Germinal center (tissue), 1 donor: ENCODE measurements at places on chromosomes 13 and 19.
A peak's percentile ranks its signal among the peaks of the same experiment; 100 is the strongest.

- no peak for DNase-seq
Measured at GRCh38 chr19:656751-657559, 6.1 kb downstream of the RNF126 start.

DNA sequence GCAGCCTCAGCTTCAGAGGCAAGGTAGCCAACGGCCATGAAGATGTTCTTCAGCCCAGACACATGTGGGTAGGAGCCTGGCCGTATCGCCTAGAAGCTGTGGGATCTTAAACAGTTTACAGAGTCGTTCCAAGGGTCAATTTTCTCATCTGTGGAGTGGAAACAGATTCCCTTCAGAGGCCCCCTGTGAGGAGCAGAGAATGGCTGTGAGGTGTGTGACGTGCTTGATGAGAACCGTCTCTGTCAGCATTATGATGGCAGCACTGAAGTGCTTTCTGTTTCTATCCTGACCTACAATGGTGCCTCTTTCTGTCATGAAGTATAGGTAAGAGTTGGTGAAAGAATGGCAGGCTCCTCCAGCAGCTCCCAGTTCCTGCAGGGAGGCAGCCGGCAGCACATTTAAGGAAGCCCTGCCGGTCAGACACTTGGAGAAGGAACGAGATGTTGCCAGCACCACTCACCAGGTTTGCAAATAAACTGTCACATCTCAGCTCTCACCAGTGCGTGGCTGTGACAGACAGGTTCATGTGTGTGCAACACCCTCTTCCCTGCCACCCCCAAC, 277.3 kb downstream of the FOXO1 start:
- DNase-seq, result peak; percentile 37

GRCh38 chr13:112602189-112602588, 14.2 kb upstream of the TUBGCP3 start:
- DNase-seq, result no peak

- no peak for DNase-seq
Measured at GRCh38 chr13:110665491-110666254, 40.2 kb downstream of the CARS2 start.

DNA sequence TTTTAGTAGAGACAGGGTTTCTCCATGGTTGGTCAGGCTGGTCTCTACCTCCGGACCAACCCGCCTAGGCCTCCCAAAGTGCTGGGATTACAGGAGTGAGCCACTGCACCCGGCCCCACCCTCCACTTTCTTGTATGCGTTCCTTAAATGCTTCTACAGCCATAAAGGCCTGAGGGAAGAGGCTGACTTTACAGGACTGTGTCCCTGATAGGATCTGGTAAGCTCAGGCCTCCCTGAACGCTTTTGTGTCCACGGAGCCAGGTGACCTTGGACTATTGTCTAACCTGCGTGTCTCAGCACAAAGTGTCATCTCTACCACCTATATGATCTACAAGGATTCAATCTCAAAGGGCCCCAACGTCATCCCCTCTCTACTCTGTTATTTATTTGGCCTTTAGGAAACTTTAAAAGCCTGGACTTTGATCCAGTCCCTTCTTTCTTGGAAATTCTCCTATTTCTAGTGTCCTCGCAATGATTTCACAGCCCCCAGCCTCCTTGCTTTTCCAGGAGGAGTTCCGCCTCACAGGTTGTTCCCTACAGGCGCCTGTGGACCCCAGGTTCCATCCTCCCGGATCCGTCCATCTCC, 701 bp downstream of the ZNF552 start:
- DNase-seq, result no peak

GRCh38 chr19:38658462-38659306, 11.2 kb downstream of the ACTN4 start:
- DNase-seq, result no peak

DNA sequence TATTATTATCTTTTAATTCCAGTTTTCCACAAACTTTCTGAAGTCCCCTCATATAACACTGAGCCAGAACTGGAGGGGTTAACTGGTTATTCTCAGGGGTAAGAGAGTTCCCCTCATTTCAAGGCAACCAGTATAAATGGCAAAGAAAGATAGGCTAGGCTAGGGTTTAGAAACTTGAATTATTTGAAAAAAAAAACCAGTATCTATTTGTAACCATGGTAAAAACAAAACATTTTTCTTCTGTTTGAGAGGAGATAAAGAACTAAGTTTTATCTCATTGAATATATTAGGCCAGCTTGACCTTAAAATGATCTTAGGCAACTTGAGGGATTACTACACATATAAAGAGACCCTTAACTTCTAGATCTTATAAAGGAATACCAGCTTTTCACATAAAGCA, 19.6 kb downstream of the SUPT20H start:
- no peak for DNase-seq

- no peak for DNase-seq
Measured at GRCh38 chr13:44667943-44668342, 91.8 kb upstream of the TSC22D1 start.

- no peak for DNase-seq
Measured at GRCh38 chr13:95541308-95541707, 11.2 kb upstream of the CLDN10 start.

DNA sequence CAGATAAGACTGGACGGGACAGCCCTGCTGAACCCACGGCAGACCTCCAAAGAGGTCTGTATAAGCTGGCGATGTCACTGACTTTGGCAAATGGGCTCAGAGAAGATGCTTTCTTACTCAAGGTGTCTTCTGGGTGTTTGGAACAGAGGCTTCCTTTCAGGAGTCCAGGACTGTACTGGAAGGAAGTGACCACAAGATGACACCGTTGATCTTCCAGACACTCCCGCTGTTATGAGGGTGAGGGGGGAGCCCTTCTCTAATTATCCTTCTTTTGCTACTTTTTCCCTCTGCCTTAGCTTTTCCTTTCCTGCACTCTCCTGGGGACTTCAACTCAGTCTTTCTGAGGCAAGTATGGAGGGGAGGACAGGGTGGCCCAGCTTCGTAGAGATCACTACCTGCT, 65.2 kb upstream of the ZNF599 start:
- no peak for DNase-seq

DNA sequence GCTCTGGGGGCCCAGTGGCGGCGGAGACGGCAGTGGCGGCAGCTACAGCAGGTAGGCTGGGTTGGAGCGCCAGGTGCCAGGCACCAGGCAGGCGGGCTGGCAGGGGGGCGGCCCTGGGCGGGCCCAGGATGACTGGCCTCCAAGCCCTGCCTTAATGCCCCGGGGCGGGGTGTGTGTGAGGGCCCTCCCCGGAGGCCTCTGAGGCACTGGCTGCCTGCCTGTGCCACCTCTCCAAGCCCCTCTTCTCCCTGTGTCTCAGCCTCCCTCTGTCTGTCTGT, at the start of gene KLK11:
TSS of gene KLK11 (minus strand) at position 63 of the 278 bp plus-strand sequence. CDS start 985 bp downstream, outside the sequence.
- DNase-seq, result no peak

GRCh38 chr19:18429717-18430416, 8.1 kb downstream of the ISYNA1 start:
- DNase-seq, result no peak

GRCh38 chr13:44758630-44759383, 182.7 kb upstream of the TSC22D1 start:
- DNase-seq, result no peak

GRCh38 chr13:96728463-96728862, 265.8 kb downstream of the OXGR1 start:
- DNase-seq, result no peak

GRCh38 chr13:35851881-35852280, 279.3 kb downstream of the DCLK1 start:
- DNase-seq, result no peak

- DNase-seq, result no peak
Measured at GRCh38 chr13:75995966-75996365, 359.8 kb downstream of the LMO7 start.

- no peak for DNase-seq
Measured at GRCh38 chr19:57829316-57829715, 783 bp upstream of the ZNF587B start.

- no peak for DNase-seq
Measured at GRCh38 chr13:110985541-110985940, 70.7 kb upstream of the ANKRD10 start.

DNA sequence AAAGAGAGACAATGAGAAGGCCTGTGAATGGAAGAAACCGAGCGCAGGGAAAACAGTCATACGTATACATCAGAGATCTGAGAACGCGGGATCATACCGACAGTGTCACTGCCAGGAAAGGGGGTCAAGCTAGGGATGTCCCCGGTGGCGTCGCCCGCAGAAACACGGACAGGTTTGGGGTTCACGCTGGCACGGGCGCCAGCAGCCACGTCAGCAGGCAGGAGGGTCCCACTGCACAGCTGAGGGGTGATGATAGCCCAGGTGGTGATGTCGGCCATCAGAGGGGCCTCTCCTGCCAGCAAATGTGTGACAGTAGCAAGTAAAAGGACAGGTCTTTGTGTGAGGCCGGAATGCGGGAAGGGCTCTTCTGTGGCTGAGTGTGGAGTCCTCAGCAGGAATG, 3.4 kb upstream of the ZNF229 start:
- DNase-seq, result no peak

GRCh38 chr19:51462276-51462675, 4.0 kb upstream of the SIGLEC8 start:
- DNase-seq, result no peak

DNA sequence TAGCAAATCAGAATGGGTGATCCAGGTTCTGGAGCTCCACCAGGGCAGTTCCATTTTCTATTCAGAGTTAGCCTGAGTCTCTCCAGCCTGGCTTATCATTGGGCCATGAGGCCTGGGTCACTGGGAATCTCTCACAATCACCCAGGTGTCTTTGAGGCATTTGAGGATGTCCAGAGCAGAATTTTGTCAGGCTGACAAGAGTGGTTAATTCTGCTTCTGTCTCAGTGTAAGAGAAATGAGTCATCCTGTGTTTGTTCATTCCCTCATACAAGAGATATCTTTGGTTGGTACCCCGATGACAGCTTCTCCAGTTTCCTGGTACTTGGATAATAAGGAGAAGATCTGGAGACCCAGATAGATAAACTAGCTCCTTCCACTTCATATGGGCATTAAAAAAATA, 10.4 kb downstream of the ZNF93 start:
- DNase-seq, result no peak

GRCh38 chr19:55493645-55494171, 5.5 kb downstream of the SSC5D start:
- no peak for DNase-seq

DNA sequence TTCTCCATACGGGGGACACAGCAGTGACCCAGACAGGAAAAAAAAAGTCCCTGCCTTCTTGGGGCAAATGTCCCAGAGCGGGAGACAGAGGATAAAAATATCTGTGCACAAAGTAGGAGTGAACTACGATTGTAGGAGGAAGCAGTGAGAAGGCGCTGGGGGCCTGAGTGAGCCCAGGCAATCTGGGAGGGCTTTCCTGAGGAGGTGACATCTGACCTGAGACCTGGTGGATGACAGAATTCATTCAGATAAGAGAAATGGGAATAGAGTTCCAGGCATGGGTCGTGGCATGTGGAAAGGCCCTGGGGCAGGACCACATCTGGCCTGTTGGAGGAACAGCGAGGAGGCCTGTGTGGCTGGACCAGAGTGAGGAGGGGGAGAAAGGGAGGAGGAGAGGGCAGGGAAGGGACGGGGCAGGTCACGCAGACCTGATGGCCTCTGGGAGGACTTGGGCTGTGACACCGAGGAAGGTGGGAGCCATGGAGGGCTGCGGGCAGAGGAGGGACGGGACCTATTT, 50.2 kb upstream of the NFIC start:
- DNase-seq, result no peak

DNA sequence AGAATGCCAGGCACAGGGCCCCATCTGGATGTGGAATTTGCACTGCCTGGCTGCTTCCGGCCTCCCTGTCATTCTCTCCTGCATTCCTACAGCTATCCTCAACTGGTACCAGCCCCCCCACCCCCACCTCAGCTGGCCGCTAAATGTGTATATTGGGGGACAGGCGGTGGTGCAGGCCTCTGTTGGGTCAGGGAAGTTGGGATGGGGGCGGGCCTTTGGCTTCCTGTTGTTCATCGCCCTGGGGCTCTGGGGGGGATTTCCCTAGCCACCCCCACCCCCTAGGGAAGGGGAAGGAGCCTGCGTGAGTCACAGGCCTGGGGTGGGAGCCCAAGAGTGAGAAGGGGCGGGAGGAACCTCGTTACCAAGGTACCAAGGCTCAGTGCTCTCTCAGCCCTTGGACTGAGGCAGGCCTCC, 10.6 kb downstream of the POU2F2 start:
- DNase-seq, result peak; percentile 75

DNA sequence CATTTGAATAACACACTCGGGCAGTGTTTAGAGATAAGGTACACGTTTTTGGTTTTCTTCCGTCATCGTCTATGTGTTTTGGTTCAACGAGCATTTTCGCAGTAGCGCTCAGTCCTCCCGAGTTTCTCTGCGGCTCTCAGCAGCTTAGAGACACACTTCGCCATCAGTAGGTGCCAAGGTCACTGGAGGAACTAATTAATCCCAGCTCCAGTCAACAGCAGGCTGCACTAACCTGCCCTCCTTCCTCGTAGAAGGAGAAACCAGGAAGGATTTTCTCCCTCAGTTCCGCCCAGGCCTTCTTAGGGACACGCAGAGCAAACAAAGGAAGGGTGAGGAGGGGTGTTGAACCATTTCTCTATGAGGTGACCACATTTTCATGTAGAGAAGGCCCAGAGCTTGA, 12.6 kb downstream of the MBNL2 start:
- no peak for DNase-seq

DNA sequence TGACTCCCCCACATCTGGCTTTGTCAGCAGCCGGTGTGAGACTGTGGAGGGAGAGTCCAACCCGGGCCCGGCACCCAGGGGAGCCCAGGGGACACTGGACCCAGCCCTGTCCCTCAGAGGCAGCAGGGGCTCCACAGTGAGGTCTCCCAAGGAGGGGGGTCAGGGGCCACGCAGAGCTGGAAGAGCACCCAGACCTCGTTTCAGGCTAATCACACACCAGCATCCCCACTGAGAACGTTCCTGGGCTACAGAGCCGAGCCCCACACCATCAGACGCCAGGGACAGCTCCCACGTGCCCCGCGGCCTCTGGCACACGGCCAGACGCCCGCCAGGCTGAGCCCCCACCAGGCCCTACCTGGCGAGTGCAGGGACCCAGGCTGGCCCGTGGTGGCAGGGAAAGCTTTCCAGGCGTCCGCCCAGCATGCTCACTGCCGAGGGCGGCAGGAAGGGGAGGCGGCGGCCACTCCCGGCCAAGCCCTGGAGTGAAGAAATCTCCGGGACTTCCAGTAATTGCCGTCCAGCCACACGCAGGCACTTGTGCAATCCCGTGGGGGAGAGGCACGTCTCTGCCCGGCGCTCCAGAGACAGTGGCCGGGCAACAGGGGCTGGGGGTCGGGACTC, 19.2 kb downstream of the SBNO2 start:
- no peak for DNase-seq

GRCh38 chr13:73335944-73336343, 277.1 kb downstream of the KLF5 start:
- no peak for DNase-seq

GRCh38 chr19:35013820-35014754, 14.0 kb downstream of the GRAMD1A start:
- DNase-seq, result no peak

GRCh38 chr13:110408286-110408685, 101.2 kb downstream of the COL4A2 start:
- no peak for DNase-seq

DNA sequence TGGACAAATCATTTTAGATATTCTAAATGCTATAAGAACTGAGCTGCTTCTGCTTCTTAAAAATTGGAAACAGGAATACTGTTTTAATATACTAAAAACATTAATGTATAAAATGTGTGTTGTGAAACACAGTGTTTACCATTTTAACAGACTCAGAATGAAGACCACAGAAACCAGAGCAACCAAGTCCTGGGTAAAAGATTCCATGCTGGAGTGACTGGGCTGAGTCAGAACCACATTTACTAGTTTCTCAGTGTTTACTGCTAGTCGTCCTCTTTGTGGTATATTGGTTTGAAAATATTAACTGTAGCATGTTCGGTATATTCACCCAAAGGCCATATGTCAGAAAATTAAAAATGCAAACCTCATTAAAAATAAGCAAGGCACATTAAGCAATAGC, 31.9 kb downstream of the ANKRD10 start:
- DNase-seq, result no peak

GRCh38 chr13:50401049-50401505, 385.8 kb downstream of the KCNRG start:
- DNase-seq, result no peak
